Left forelimb (tissue), 1 donor: ENCODE measurements at places on chromosomes 5 and 9.

- no peak for DNase-seq
These were observed 15.7 kb downstream of the CD274 start for GRCh38 chr9:5466005-5466404.

GRCh38 chr5:132269635-132270334 lies 12.3 kb downstream of the PDLIM4 start:
- peak; percentile 58 for DNase-seq

GRCh38 chr5:174172152-174172551 lies 126.6 kb downstream of the NSG2 start:
- no peak for DNase-seq

DNA sequence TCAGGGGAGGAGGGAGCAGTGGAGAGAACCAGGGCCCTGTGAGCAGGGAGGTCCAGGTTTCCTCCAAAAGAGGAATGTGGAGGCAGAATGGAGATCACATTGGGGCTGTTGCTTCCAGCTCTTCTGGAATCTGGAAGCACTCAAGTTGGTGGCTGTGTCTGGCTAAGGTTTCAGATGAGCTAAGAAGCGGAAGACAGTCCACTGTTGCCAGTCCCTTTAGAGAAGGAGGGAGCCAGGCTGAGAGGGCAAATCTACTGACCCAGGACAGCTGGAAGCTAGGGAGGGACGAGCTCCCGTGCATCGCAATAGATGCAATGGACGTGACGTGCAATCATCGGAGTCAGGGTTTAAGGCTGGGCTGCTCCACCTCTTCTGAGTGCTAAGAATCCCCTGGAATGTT lies 71.2 kb downstream of the TENT4A start:
- DNase-seq = no peak
